CD4-positive, alpha-beta T cell treated with Interleukin-10 for 1 hour (primary cell): ENCODE measurements at places on chromosomes 5 and 9.

DNA sequence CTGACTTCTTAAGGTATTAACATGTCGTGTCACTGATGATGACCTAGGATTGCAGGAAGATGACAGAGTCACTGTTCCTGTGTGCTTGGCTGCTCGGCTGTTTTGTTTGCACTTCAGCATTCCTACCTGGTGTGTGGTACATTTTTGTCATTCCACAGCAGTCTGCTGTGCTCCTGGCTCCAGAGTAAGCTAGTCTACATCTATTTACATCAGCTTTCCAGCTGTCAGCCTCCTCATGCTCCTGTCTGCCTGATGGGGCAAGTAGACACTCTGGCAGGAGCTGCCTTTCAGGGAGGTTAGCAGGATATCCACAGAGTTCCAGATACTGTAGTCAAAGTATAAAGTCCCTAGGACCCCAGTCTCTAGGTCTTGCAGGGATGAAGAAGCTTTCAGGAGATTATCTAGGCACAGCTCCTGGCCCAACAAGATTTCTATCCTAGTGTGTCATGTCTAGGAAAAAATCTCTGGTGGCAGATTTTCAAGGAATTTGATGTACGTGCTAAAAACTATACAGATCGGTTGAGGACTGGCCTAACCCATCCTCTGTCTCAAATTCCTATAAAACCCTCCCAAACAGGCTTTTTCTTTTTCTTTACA lies 28.4 kb downstream of the RUSC2 start:
- DNase-seq: no peak

- no peak for DNase-seq
These were observed 40.8 kb downstream of the LIFR start for GRCh38 chr5:38515646-38516045.

DNA sequence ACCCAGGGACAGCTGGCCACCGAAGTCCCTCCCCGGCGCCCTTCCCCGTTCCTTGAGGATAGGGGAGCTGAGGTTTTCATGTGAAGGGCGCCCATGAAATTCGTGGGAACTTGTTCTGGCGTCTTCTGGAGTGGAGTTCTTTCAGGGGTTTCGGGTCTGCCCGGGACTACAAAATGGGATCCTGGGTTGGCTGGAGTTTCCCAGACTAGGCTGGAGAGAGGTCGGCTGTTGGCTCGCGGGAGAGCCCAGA lies 3.6 kb upstream of the RGMB start:
- no peak for DNase-seq

DNA sequence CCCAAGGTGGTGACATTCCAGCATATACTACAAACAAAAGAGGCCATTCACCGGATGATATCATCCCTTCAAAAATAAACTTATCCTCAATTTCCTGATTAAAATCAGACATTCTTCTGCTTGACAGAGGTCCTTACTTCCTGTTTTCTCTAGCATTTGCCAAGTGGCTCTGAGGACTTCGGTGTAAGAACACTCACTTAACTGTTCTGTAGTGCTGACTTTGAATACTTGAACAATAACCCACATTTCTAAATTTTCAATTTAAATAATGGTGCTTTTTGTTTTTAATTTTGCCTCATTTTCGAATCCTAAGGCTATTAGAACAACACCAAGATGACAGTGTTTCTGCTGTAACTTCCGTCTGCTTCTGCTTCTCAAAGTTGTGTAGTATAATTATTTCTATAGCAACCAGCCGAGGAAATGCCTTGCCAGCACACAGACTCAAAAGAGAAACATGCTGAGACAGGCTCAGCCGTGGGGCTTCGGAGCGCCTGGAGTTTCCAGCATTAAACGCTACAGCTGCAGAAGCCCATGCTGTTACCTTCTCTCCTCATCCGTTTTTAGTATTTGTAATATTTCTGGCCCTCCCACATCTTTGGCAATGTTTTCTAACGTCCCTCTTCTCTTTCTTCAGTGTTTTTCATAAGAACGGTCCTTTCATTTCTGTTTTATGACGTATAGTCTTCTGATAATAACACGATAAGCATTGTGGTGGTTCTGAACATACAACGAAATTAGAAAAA lies 19.5 kb upstream of the ANXA1 start:
- DNase-seq: peak; percentile 91

- no peak for DNase-seq
These were observed 274.3 kb upstream of the SGCD start for GRCh38 chr5:156052656-156053055.

DNA sequence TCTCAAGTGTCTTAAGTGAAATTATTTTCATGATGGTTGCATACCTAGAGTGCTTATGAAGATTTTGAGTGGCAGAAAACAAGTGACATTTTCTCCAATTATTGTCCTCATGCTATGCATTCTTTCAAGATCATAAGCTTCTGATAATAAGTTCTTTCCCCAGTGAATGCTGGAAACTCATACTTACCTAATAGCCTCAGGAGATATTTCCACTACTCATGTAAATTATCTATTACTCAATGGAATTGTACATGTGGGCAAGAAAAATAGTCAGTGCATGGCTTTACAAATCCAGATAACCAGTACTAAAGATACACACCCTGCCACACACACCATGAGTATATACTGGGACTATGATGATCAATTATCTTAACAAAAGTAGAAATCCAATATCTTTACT lies 1219.4 kb upstream of the C9orf72 start:
- no peak for DNase-seq

DNA sequence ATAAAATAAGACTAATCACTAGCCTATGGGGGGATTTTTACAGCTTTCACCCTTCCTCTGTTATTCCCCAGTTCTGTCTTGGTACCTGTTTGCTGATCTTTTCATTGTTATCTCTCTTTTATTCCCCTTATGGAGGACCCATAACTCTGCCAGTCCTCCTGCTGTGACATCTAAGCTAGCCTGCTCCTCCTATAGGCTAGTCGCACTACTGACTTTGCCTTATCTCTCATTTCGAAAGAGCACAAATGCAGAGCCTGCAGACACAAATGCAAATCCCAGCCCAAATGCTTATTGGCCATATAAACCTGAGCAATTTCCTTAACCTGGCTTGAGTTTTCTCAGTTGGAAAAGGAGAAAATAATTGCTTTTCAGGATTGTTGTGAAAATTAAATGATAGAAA lies 59.1 kb upstream of the CAMK4 start:
- DNase-seq: no peak

DNA sequence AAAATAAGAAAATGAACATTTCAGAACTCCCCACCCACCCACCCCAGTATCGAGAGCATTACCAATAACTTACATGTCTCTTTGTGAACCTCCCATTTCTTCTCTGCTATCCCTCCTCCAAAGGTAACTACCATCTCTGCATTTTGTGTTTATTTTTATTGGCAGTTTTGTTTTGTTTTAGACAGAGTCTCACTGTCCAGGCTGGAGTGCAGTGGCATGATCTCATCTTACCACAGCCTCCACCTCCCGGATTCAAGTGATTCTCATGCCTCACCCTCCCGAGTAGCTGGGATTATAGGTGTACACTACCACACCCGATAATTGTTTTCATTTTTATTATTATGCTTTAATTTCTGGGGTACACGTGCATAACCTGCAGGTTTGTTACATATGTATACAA lies 21.7 kb upstream of the GLIS3 start:
- no peak for DNase-seq
